ENCODE measurements at places on chromosomes 4 and X. TPM values are rescaled to one million over a fixed set of nuclear protein-coding genes. Genes with fewer than 3 reads are reported as not detected.
A peak's percentile ranks its signal among the peaks of the same experiment; 100 is the strongest.

DNA sequence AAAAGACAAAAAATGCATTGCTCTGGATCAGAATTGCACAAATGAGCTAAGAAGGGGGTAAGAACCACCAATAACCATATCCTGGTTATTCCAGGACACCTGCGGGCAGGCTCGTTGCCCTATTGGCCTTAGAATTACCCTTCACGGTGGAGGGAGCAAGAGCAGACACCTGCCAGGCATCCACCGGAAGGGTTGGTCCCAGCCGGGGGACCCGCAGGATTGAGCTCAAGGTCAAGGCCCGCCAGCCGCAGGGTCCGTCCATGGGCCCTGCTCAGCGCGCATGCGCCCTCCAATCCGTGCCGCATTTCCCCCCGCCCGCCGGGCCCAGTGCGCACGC is 575 bp downstream of the SLC25A6 start:
- H3K27me3 ChIP-seq: no peaks in the 10 kb centered on the region
- peak overlapping the region; percentile 92 for H3K4me3 ChIP-seq
- peaks cover 75% of the 10 kb centered on the region for H3K36me3 ChIP-seq
- H3K4me1 ChIP-seq: peaks cover 17% of the 10 kb centered on the region
- peak overlapping the region; percentile 20 for H3K27ac ChIP-seq
- DNase-seq: peak; percentile 91

AWAT2 gene
- not detected for total RNA-seq

NXF2B gene
- total RNA-seq: not detected

GRCh38 chrX:48648336-48648751 is 35.3 kb upstream of the WAS start:
- peak; percentile 18 for DNase-seq
- no peak overlapping the region for H3K27ac ChIP-seq
- no peaks in the 10 kb centered on the region for H3K36me3 ChIP-seq

CC2D2A gene
- total RNA-seq: 11.8 TPM

DNA sequence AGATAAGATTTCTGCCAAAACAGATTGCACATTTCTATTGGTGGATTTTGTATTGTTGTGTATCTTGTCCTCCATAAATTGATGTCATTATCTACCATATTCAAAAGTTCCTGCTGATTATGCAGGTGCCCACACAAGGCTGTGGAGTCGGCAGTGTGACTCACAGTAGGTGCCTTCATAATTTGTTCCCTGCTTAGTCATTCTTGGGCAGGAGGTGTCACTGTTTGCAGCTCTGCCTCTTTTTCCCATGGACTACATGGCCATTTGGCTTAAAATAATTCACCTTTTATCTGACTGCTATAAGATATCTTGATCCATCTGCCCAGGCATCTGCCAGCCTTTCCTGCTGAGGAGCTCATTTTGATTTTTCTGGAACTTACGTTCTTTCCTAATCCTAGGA is 33.6 kb upstream of the ENPEP start:
- H3K36me3 ChIP-seq: no peaks in the 10 kb centered on the region
- no peak for DNase-seq
- H3K4me1 ChIP-seq: no peaks in the 10 kb centered on the region

DNA sequence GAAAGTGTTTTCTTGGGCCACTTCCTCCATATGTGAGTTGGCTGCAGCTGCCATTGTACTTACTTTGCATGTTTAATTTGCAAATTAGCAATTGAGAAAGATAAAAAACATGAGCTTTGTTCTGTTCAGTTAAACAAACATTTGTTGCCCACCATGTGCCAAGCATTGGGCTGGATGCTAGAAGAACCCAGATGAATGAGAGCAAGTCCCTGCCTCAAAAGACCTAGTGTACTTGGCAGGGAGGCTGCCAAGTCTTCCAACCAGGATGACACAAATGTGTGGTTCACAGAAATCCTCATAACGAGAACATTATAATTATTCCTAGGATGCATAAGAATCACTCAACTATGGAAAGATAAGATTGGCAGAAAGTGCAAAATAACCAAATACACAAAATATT is 66.7 kb downstream of the GPM6A start:
- DNase-seq: no peak

DNA sequence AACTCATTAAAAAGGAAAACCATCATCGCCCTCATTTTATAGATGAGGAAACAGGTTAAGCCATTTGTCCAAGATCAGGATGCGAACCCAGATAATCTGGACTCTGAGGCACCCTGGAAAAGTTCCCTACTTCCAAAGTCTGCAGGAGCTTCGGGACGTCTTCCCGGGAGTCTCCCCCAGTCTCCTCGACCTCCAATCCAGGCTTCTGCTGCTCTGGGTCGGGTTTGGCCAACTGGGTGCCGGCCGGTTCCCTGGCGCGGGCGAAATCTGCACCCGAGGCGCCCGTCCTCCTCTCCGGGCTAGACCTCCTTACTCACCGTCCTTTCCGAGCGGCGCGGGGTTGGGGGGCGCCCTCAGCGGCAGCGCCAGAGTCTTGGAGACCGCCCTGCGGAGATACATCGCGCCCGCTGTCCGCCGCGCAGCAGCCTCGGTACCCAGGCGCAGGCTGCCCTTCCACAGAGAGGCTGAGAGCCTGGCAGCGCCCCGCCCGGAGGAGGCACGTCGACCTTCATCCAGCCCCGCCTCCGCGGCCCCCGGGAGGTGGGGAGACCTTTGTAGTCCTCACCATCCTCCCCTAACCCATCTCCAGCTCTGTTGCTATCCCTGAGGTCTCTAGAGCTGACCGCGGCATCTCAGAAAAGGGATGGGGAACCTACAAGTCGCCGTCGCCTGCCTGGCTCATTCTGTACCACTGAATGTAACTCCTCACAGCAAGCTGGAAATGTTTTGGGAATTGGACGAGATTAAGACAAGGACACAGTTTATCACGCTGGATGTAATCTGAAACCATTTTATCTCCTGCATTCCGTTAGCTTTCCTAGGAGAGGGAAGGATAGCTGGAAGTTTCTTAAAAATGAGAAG is at the start of gene MGARP:
Gene MGARP (minus strand): TSS at position 466 of the 861 bp plus-strand sequence. CDS start 67 bp downstream, at position 399.
- peaks cover 12% of the 10 kb centered on the region for H3K27me3 ChIP-seq
- peak; percentile 1 for DNase-seq
- H3K27ac ChIP-seq: no peak within 1 kb of the TSS

GRCh38 chr4:69056921-69057550 is 39.2 kb upstream of the UGT2B7 start:
- no peaks in the 10 kb centered on the region for H3K27me3 ChIP-seq
- peaks cover 25% of the 10 kb centered on the region for H3K4me1 ChIP-seq
- H3K27ac ChIP-seq: peak overlapping the region; percentile 90
- peaks cover 51% of the 10 kb centered on the region for H3K36me3 ChIP-seq
- no peak for DNase-seq

MSX1 gene
- 1.6 TPM for total RNA-seq

GRCh38 chr4:173294444-173294843 is 39.7 kb downstream of the HMGB2 start:
- H3K27ac ChIP-seq: no peak overlapping the region
- H3K36me3 ChIP-seq: no peaks in the 10 kb centered on the region
- peaks cover 4% of the 10 kb centered on the region for H3K4me1 ChIP-seq

GRCh38 chr4:142940425-142941330 is 94.6 kb upstream of the INPP4B start:
- no peak overlapping the region for H3K27ac ChIP-seq
- no peaks in the 10 kb centered on the region for H3K36me3 ChIP-seq
- no peaks in the 10 kb centered on the region for H3K4me1 ChIP-seq
- H3K4me3 ChIP-seq: no peak overlapping the region
- no peak for DNase-seq

DNA sequence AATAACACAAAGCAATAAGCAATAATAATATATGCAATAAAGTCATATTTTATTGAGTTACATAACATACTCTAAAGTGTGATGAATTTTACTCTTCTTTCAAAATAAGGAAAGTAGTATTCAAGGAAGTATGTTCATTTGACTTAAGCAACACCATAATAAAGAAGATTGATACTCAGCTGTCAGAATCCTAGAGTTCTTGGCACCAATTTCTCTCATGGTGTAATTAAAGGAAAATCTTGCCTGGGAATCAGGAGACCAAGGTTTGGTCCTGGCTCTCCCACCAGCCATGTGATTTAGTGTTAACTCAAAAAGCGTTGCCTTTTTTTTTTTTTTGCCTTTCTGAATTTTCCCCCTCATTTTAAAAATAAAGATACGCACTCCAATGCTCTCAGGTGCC is 17.1 kb downstream of the MYOZ2 start:
- H3K4me1 ChIP-seq: no peaks in the 10 kb centered on the region
- no peaks in the 10 kb centered on the region for H3K36me3 ChIP-seq
- DNase-seq: no peak
- no peak overlapping the region for H3K27ac ChIP-seq

- no peak for DNase-seq
- peaks cover 5% of the 10 kb centered on the region for H3K36me3 ChIP-seq
- H3K4me1 ChIP-seq: peaks cover 10% of the 10 kb centered on the region
- H3K27me3 ChIP-seq: no peaks in the 10 kb centered on the region
Measured at GRCh38 chr4:103429283-103429682, 231.1 kb upstream of the CENPE start.

ARR3 gene
- total RNA-seq: not detected
